ENCODE measurements at places on chromosomes 1 and 21. TPM values are rescaled to one million over a fixed set of nuclear protein-coding genes. Genes with fewer than 3 reads are reported as not detected.

ADORA3 gene
- total RNA-seq = not detected

ERO1B gene
- total RNA-seq = 1.5 TPM

FABP3 gene
- total RNA-seq = 209 TPM

PIGR gene
- total RNA-seq = not detected

ACTL8 gene
- total RNA-seq = 0.30 TPM

GJA8 gene
- total RNA-seq = not detected

FCGR3B gene
- total RNA-seq = not detected

SH2D1B gene
- total RNA-seq = 0.15 TPM

CDA gene
- total RNA-seq = 4.2 TPM

LCE1B gene
- total RNA-seq = not detected

ELF3 gene
- total RNA-seq = 0.17 TPM
